NCI-H2029 (cell line): ENCODE measurements at places on chromosomes 2 and 18.
A peak's percentile ranks its signal among the peaks of the same experiment; 100 is the strongest.

GRCh38 chr2:219628986-219629901, 1.8 kb downstream of the SLC4A3 start:
- DNase-seq = no peak

DNA sequence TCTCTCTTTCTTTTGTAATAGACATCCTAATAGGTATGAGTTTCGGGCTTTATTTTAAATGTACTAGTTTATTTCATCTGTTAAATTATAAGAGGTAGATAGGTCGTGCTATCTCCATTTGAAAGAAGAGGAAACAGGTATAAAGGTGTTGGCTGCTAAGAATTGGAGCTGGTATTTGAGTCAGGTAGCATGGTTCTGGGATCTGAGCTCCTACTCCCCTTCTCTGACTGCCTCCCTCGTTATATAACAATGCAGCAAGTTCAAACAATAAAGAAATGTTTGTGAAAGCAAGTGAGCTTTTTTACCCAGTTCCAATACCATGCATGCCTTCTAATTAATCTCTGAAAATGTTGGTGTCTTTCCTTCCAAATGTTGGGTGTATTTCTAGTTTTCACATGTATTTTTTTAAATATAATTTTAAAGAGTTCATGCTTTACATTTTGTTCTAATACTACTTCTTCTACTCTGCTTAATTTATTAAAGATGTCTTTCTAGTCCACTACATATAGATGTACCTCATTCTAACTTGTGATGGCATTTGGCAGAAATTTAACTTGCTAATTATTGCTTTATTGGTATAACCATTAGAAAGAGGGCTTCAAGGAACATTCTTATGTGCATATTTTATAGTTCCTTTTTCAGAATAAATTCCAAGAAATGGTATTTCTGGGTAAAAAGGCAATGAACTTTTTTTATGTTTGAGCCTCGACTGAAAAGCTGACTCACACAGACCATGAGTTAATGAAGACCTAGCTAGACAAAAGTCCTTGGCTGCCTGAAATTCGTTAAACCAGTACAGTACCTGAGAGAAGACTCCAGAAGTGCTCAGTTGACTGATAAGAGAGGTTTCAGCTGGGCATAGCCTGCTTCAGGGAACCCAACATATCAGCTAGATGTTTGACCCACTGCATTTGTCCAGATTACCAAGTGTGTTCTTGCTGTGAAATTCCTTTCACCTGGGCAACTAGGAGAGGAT, 133.5 kb downstream of the CERS6 start:
- no peak for DNase-seq

- DNase-seq = no peak
Observed at GRCh38 chr2:19465978-19466377, 107.6 kb upstream of the OSR1 start.

DNA sequence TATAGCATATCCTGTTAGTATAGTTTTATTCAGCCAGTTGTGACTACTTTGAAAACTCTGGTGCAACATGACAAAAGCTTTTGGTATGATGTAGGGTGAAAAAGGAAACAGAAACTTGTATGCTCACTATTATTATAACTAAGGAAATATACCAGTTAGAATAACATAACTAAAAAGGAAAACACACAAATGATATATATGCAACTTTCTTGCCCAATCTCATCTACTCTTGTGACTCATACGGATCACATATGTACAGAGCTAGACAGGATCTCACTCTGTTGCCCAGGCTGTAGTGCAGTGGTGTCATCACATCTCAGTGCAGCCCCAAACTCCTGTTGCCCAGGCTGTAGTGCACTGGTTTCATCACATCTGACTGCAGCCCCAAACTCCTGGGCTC, 12.4 kb upstream of the TLK1 start:
- DNase-seq = no peak

DNA sequence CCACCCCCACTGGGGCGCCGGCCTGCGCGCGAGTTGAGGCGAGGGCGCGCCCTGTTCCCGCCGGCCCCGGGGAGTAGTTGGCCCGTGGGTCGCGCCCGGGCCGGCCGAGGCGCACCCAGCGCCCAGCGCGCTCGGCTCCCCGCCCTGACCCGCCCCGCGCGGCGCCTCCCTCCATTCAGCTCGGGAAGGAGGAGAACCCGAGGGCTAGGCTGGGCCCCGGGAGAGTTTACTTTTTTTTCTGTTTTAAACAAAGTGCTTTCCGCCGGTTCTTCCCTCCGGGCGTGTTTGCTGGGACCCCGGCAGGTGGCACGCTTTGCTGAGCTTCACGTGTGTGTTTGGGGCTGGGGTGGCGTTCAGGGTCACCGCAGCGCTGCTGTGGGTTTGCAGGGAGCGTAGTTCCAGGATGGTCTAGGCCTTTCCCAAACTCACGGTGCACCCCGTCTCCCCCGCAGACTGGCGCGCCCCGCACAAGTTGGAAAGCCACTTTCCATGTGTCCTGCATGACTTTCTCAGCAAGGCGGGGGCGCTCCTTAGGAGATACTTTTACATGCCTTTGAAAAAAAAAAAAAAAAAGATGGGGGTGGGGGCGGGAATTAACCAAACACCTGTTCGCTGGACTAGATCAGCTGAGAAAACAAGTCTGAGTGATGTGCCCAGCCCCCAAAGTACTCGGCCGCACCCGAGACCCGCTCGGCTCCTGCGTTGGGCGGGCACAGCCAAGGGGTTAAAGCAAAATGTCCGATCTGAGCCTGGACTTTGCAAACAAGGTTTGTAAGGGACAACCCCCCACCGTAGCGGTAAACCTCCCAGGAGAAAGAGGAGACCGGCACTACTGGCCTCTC, 825 bp downstream of the ITGA6 start:
- DNase-seq = no peak

- no peak for DNase-seq
Observed at GRCh38 chr2:48428449-48428848, 101.5 kb upstream of the STON1 start.

DNA sequence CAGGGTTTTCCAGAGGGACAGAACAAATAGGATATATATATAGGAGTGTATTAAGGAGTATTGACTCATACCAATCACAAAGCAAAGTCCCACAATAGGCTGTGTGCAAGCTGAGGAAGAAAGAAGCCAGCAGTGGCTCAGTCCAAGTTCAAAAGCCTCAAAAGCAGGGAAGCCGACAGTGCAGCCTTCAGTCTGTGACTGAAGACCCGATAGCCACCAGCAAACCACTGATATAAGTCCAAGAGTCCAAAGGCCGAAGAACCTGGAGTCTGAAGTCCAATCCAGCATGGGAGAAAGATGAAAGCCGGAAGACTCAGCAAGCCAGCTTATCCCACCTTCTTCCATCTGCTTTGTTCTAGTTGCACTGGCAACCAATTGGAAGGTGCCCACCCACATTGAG, 39.0 kb upstream of the GPD2 start:
- no peak for DNase-seq

- DNase-seq = peak; percentile 96
Observed at GRCh38 chr2:225429717-225430116, 30.2 kb downstream of the NYAP2 start.

GRCh38 chr2:133476931-133477615, 91.2 kb downstream of the NCKAP5 start:
- no peak for DNase-seq

DNA sequence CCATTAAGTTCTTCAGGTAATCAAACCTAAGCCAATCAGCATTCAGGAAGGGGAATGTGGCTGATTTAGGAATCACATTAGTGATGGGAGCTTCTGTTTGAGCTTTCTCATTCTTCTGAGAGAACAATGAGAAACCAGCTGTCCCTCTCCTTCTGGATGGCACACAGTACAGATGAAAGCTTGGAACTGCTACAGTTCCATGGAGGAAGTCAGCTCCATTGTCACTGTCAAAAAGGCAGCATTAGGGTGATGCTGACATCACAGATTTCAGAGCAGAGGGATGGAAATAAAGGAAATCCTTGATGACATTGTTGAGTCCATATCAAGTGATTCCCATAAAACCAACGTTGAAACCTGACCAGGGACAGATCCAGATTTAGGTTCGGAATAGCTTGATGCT, 36.1 kb upstream of the ACYP2 start:
- DNase-seq = no peak

DNA sequence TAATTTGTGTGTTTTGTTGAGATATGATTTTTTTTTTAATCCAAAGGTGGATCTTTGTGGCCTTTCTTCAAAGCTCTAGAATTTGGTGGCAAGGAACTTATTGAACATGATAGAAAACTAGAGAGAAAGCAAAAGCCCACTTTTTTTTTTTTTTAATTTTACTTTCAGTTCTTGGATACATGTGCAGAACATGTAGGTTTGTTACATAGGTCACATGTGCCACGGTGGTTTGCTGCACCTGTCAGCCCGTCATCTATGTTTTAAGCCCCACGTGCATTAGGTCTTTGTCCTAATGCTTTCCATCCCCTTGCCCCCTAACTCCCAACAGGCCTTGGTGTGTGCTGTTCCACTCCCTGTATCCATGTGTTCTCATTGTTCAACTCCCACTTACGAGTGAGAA, 135.9 kb downstream of the RHBDD1 start:
- DNase-seq = no peak

DNA sequence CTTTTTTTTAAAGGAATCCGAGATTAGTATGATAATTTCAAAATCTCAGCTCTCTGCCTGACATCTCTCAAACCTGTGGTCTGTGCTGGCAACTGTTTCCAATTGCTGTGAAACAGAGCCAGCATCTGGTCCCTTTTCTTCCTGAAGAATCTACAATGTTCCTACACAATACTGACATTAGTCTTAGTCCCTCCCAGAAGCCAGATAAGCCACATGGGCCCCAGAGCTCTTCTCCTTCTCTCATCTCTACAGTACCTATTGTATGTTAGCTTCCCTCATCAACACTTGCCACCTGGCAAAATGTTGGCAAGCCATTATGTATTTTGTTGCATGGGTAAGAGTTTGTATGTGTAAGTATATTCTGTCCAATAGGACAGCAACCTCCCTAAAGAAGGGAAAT, 62.9 kb upstream of the CDKL4 start:
- DNase-seq = no peak

- DNase-seq = no peak
Observed at GRCh38 chr2:183488421-183488820, 364.2 kb downstream of the NUP35 start.

DNA sequence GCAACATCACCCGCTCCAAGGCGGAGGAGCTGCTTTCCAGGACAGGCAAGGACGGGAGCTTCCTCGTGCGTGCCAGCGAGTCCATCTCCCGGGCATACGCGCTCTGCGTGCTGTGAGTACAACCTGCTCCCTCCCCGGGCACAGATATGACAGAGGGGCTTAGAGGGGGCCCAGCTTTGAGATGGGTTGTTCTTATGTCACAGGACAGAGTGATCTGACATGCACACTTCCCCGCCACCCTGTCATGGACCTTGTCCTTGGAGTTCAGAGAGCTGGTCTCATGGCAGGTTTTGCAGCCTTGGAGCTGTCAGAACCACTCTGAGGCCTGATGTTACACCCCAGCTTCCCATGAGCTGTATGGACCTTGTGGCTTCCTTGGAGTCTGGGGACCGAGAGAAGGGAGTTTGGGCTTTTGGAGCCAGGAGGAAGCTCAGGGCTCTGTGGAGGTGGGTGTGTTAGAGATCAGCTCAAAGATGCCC, 398 bp downstream of the INPP5D start:
- DNase-seq = no peak

DNA sequence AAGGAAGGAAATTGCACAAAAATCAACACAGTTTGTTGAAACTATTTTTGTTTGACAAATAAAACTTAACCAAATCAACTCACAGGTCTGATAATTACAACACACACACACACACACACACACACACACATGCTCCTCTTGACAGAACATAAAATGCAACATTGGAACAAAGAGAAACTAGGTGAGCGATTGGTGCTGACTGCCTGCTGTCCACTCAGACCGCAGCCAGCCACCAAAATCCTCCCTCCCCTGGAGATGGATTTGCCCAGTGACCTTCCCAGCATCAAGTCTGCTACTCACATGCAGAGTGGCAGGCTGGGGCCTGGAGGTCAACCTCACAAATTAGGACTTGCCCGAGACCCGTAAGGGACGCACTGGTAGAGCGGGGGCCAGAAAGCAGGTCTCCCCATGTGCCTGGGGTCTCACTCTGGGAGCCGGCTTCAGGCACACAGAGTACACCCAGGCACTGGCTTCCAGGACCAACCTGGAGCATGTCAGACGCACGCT, 61.4 kb downstream of the DIPK1C start:
- no peak for DNase-seq
